ENCODE measurements at places on chromosomes 6 and 20.
A peak's percentile ranks its signal among the peaks of the same experiment; 100 is the strongest.

DNA sequence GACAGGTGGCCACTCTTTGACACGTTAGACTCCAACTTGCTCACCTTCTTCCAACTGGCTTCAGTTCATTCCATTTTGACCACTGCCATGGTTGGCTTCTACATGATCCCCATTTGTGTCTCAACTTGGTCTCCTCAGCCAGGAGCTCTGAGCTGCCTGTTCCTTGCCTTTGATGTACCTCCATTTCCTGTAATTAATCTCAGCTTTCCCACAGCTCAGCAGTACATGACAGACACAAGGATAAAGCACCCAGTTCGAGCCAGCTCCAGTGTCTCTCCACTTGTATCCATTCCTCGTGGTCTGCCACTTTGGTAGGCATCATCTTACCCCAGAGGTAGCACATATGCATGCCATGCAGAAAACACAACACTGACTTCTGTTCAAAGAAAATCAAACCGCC lies 161.0 kb downstream of the TSHZ2 start:
- no peak for DNase-seq

GRCh38 chr6:54063228-54063539 lies 48.1 kb upstream of the MLIP start:
- no peak for DNase-seq

DNA sequence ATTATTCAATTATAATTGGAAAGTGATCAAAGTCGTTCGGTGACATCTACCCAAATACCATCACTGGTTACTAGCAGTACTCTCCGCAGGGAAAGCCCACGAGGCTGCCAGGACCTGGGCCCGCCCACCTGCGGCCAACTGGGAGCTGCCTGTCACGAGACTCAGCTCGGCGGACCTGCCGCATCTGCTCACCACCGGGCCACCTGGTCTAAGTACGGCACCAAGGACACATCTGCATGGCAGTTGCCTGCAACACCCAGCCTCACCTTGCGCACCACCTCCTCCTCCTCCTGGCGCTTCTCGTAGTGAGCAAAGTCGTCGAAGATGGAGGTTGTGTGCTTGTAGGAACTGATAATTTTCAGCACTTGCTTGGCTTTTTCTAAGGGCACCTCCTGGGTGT lies 13.9 kb downstream of the YTHDF1 start:
- peak; percentile 13 for DNase-seq

DNA sequence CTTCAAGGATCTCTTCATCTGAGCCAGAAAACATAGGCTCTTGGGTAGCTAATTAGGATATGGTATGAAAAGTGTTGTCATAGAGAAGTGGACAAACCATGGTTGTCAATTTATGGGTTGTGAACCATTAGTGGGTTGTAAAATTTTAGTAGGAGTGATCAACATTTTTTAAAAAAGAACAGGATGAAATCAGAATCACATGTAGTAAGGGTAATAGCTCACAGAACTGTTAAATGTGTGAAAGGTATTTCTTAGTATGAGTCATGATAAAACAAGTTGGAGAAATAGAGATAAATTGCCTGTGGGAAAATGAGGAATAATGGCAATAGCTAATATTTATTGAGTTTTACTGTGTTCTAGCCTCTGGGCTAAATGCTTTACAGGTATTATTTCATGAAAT lies 113.4 kb downstream of the MAP3K4 start:
- DNase-seq = no peak

DNA sequence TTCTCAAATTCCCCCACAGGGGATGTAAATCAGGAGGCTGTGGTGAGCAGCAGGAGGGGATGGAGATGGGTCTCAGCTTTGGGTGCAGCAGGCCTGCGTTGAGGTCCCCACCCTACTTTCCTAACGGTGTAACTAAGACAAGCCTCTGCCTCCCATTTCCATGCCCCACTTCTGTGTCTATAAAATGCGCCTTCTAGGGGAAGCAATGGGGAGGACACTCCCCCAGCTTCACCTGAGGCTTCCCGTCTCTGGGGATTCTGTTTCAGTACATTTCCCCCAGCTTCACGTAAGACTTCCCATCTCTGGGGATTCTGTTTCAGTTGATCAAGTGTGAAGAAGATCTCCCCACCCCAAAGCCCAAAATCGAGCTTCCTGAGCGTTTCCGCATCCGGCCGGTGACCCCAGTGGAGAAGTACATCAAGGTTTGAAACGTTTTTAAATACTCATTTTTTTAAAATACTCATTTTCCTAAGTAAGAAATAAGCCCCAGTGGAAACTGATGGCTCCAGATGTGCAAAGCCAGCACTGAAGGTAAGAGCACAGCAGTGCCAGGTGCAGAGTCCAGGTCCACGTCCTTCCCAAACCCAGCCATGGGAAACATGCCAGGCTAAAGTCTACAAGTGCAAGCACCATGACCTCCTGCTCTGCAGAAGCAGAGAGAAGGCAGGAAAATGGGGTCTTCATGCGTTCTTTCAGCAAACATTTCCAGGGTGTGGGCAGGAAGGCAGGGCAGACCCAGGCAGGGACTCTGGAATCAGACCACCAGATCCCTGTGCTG lies 73.1 kb downstream of the ANKRD60 start:
- no peak for DNase-seq

- no peak for DNase-seq
Measured at GRCh38 chr6:119481976-119482375, 132.4 kb upstream of the MAN1A1 start.

DNA sequence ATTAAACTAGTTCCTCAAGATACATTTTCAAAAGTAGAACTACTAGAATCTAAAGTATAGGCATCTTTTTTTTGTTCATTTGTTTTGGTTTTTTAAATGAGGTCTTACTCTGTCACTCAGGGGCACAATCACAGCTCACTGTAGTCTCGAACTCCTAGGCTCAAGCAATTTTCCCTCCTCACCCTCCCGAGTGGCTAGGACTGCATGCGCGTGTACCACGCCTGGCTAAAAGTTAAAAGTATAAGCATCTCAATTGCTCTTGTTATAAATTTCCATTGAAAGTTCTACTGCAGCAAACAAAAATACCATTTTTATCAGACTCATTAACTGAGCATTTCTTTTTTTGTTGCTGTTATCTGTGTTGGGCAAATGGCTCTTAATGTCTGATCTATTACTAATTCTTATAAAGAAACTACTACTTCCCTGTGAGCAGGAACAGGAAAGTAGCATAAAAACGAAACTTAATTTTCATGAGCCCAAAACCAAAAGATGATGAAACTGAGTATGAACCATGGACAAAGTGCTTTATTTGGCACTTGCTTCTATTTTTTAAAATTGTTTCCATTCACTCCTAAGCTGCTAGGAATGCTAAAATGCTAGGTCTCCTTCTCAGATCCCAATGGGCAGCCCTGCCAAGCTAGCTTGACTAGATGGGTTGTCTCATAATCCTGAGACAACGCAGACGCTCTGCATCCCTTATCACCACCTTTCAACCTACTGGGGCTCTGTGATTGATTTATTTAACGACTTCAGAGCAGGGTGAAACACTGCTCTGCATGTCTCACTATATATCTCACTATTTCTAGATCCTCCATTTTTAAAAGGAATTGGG lies 36.9 kb downstream of the TRPC4AP start:
- no peak for DNase-seq

GRCh38 chr6:42104095-42104803 lies 38.2 kb downstream of the C6orf132 start:
- peak; percentile 89 for DNase-seq

- DNase-seq = no peak
Measured at GRCh38 chr6:90415178-90415577, 118.5 kb upstream of the BACH2 start.

- DNase-seq = peak; percentile 33
Measured at GRCh38 chr20:23047738-23048214, 1.7 kb downstream of the THBD start.

DNA sequence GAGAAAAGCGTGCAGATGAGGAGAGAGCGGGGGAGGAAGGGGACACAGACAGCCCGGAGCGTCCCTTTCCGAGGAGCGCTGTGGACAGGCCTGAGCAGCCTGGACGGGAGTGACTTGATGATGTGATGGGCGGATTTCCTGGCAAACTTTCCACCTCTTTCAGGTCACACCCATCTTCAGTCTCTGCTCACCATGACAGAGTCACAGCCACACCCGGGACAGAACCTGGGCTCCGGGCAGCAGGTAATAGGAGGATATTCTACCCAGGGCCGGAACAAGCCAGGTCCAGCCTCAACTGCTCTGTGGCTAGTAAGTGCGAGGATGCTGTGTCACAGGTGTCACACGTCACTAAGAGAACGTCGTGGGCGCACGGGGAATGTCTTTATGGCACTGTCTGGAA lies 84.3 kb downstream of the THBS2 start:
- DNase-seq = no peak

DNA sequence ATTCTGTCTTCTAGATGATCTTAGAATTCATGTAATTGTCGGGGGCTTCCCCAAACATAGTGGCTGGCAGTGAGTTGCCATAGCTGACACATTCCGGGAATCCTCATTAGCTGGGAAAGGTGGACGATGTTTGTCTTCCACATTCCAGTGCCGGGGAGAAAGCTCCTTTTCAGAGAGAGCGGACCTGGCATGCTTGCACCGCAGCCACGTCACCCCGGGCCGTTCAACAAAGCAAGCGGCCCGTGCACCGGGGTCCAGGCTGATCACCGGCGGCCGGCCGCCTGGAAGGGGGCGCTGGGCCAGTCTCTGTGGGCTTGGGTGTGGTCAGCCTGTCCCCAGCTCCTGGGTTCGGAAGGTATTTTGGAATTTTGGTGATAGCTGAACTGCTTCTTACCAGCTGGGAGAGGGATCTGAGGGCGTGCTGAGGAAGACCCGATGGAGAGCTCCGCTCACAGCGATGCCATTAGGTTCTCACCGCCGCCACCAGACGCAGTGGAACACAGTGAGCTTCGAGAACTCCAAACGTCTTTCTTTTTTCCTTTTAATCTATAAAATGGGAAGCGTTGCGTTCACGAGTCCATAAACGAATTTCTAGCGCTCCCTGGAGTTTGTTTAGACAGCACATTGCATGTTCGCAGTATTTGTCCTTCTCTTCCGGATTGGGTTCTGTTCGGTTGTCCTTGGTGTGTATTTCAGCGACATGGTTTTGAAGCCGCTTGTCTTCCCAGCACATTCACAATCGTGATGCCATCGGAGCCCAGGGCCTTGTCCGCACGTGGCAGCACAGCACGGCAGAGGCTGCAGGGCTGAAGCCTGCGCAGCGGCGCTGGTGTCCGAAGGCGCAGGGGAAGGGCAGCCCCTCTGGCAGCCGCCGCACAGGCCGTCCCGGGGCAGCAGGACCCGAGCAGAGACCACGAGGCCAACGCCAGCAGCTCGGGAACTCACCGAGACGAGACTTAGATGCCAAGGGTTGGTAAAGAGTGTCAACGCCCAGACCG lies 557.6 kb downstream of the QKI start:
- no peak for DNase-seq

DNA sequence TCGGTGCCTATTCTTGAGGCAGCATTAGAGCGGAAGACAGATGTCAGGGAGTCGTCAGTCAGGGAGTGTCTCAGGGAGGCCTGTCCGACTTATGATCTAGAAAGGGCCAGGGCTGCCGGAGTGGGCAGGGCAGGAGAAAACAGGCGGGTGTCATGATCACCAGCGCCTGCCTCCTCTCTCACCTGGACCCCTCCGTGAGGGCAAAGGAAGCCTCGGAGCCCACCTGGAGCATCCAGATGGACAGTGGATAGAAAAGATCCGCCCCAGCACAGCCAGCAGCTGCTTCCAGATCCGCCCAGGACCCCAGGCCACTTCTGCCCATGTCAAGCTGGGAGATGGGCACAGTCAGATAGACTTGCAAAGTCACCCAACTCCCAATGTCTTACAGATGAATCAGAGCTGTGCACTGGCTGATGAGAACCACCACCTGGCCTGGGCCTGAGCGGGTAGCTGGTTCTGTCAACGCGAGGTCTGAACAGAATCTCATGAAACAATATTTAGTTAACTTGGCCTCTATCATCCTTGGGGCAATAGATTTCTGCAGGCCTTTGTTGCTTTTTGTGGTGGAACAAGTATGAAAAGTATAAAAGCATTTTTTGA lies 22.2 kb downstream of the PSMG4 start:
- no peak for DNase-seq

- no peak for DNase-seq
Measured at GRCh38 chr6:20118892-20119291, 93.4 kb downstream of the MBOAT1 start.

- DNase-seq = no peak
Measured at GRCh38 chr6:81625216-81625615, 127.3 kb downstream of the TENT5A start.

GRCh38 chr20:62728781-62729300 lies 20.2 kb downstream of the NTSR1 start:
- DNase-seq = peak; percentile 21

- DNase-seq = no peak
Measured at GRCh38 chr6:4349323-4349722, 213.9 kb upstream of the ECI2 start.

GRCh38 chr20:63162206-63162795 lies 53.6 kb downstream of the YTHDF1 start:
- peak; percentile 21 for DNase-seq

- no peak for DNase-seq
Measured at GRCh38 chr6:87837876-87838275, 135.8 kb upstream of the AKIRIN2 start.

GRCh38 chr20:34190262-34190661 lies 51.0 kb upstream of the ASIP start:
- DNase-seq = no peak

GRCh38 chr6:55069132-55069781 lies 105.1 kb upstream of the HCRTR2 start:
- DNase-seq = no peak

- no peak for DNase-seq
Measured at GRCh38 chr6:163427498-163428254, 13.2 kb downstream of the QKI start.

DNA sequence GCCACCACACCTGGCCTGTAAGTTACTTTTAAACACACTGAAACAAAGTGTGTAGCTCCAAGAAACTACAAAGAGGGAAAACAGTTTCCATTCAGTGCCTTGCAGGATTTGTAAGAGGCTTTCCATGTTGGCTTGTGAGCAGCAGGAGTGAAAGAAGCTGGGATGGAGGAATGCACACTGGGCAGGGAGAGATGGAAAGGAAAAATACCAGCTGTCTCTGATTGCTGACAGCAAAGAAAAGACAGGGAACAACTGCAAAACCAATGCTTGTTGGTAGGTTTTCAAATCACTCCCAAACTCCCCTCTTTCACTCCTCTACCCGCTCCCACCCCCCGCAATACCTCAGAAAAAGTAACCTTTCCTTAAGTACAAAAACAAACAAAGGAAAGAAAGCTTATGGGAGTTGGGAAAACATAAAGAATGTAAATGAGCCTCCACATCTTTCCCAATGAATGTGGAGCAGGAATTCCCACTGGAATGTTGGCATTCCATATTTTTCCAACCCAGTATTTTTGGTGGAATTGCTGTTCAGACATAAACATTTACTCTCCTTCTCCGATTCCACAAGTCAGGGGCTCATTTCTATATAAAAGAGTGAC lies 166.1 kb downstream of the THBS2 start:
- DNase-seq = no peak

- DNase-seq = no peak
Measured at GRCh38 chr6:164695896-164696295, 613.5 kb downstream of the C6orf118 start.

Measured in right cardiac atrium (tissue), 5 donors.